Natural killer cell (primary cell): ENCODE measurements at places on chromosomes 7 and 10.
A peak's percentile ranks its signal among the peaks of the same experiment; 100 is the strongest.

DNA sequence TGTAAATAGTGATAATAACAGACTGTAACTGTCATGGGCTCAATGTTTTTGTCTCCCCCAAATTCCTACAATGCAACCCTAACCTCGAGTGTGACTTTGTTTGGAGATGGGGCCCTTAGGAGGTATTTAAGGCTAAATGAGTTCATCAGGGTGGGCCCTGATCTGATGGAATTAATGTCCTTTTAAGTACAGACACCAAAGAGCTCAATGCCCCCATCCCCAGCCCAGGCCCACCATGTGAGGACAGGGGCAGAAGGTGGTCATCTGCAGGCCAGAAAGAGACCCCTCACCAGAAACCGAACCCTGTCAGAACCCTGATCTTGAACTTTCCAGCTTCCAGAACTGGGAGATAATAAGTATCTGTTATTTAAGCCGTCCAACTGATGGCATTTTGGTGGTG, 83.2 kb downstream of the PIP4K2A start:
- no peak overlapping the region for H3K4me3 ChIP-seq
- H3K36me3 ChIP-seq = peaks cover 3% of the 10 kb centered on the region
- peak overlapping the region; percentile 97 for H3K27ac ChIP-seq
- H3K4me1 ChIP-seq = peaks cover 65% of the 10 kb centered on the region
- DNase-seq = no peak
- no peaks in the 10 kb centered on the region for H3K27me3 ChIP-seq

DNA sequence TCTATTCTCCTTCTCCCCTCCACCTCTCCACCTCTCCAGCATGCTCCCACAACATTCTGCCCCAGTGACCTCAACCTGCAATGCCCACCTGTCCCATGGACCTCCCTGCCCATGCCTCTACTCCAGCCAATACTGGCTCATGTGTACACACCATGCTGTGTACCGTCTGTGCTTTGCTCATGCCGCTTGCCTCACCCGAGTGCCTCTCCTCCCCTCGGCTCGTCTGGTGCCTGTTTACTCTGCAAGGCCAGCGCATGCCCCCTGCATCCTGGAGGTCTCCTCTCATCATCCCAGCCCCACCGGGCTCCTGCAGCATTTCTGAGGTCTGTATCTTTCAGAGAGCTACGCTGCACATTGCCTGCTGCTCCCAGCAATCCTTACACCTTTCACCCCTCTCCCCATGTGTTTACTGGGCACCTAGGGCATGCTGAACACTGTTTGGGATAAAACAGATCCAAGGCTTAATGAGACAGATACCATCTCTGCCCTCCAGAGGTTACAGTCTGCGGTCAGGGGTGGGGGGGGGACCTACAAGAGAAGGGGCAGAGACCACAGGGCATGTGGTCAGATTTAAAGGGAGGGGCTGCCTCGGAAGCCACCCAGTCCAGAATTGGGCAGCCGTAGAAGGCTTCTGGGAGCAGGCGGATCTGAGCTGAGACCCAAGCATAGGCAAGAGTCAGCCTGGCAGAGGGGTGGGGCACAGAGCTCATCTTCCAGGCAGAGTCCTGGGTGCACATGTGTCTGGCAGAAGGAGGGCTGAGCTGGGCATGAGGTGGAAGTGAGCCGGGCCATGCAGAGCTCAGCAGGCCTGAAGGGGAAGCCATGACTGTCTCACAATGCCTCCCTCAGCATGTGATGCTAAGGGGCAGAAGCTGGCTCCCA, 29.6 kb upstream of the PSAP start:
- H3K27me3 ChIP-seq = no peaks in the 10 kb centered on the region
- no peak for DNase-seq
- peaks cover 16% of the 10 kb centered on the region for H3K4me1 ChIP-seq
- no peak overlapping the region for H3K27ac ChIP-seq
- no peaks in the 10 kb centered on the region for H3K36me3 ChIP-seq
- no peak overlapping the region for H3K4me3 ChIP-seq

DNA sequence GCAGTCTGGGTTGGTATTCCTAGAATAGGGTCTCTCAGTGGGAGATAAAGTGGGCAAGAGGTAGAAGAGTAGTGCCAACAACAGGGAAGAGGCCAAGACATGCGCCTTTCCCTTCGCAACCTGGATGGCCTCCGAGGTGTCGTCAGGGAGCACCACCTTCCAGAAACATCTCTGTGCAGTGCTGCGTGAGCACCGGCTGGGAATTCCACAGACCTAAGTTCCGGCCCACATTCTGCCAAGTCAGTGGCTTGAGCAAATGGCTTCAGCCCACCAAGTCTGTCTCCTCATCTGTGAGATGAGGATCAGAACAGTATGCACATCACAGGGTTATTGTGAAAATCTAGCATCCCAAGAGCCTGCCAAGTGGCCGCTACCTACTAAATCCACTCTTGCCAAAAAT, 40.6 kb downstream of the CCDC3 start:
- no peak overlapping the region for H3K4me3 ChIP-seq
- H3K27ac ChIP-seq = no peak overlapping the region
- no peak for DNase-seq
- no peaks in the 10 kb centered on the region for H3K27me3 ChIP-seq

GRCh38 chr7:34066411-34066810, 161.1 kb downstream of the BMPER start:
- no peaks in the 10 kb centered on the region for H3K27me3 ChIP-seq
- no peak overlapping the region for H3K4me3 ChIP-seq
- no peaks in the 10 kb centered on the region for H3K4me1 ChIP-seq
- no peak for DNase-seq
- no peaks in the 10 kb centered on the region for H3K36me3 ChIP-seq

- no peak for DNase-seq
- no peak overlapping the region for H3K27ac ChIP-seq
- H3K4me3 ChIP-seq = no peak overlapping the region
- no peaks in the 10 kb centered on the region for H3K4me1 ChIP-seq
Measured at GRCh38 chr7:145313551-145313950, 477.7 kb upstream of the TPK1 start.

DNA sequence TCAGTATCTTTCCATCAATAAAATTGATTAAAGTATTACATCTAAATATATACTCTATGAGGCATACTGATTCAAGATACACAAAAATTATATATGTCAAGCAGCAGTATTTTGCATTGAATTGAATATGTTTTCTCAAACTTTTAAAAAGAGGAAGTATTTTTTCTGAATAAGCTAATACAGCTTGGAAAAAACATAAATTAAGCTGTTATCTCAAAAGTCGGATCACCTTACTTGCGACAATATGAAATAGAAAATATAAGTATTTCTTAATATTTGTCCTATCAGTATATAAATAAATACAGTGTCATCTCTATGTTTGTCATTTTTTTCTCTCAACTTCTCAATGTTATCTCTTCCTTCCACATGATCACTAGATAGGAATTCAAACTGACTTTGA, 139.3 kb downstream of the MBL2 start:
- H3K4me1 ChIP-seq = no peaks in the 10 kb centered on the region
- no peak for DNase-seq
- no peaks in the 10 kb centered on the region for H3K27me3 ChIP-seq
- H3K4me3 ChIP-seq = no peak overlapping the region
- H3K36me3 ChIP-seq = no peaks in the 10 kb centered on the region
- no peak overlapping the region for H3K27ac ChIP-seq

- DNase-seq = no peak
- H3K4me1 ChIP-seq = peaks cover 65% of the 10 kb centered on the region
- no peaks in the 10 kb centered on the region for H3K27me3 ChIP-seq
- H3K4me3 ChIP-seq = no peak overlapping the region
- H3K27ac ChIP-seq = no peak overlapping the region
Measured at GRCh38 chr10:128068398-128069285, 57.6 kb downstream of the MKI67 start.

GRCh38 chr10:132443605-132443982, 46.6 kb downstream of the PWWP2B start:
- H3K4me3 ChIP-seq = no peak overlapping the region
- H3K27me3 ChIP-seq = no peaks in the 10 kb centered on the region
- H3K4me1 ChIP-seq = peaks cover 54% of the 10 kb centered on the region
- peak; percentile 86 for DNase-seq
- H3K27ac ChIP-seq = no peak overlapping the region

GRCh38 chr7:43362652-43363034, 220.3 kb upstream of the STK17A start:
- no peaks in the 10 kb centered on the region for H3K36me3 ChIP-seq
- no peaks in the 10 kb centered on the region for H3K27me3 ChIP-seq
- no peak overlapping the region for H3K4me3 ChIP-seq
- H3K4me1 ChIP-seq = no peaks in the 10 kb centered on the region

- peaks cover 4% of the 10 kb centered on the region for H3K4me1 ChIP-seq
- H3K4me3 ChIP-seq = peak overlapping the region; percentile 73
- H3K27ac ChIP-seq = peak overlapping the region; percentile 77
- DNase-seq = no peak
- H3K36me3 ChIP-seq = no peaks in the 10 kb centered on the region
Measured at GRCh38 chr7:93231259-93231658, 907 bp upstream of the VPS50 start.
